ENCODE measurements at places on chromosomes 11 and 22.

DNA sequence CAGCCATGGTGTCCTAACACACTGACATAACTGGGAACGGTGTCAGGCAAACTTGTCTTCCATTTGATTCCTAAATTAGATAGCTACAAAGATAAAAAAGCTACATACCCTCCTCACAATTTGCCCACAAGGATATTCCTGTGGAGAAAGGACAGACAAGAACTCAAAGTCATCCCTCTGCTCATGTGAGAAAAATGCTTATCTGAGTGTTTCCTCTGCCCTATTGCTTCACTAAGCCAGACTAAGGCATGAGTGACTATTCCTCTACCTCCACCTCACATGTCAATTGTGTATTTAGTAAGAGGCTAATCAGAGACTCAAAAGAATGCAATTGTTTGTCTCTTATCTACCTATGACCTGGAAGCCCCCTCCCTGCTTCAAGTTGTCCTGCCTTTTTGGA is 247.7 kb downstream of the DDX10 start:
- no peak for DNase-seq

DNA sequence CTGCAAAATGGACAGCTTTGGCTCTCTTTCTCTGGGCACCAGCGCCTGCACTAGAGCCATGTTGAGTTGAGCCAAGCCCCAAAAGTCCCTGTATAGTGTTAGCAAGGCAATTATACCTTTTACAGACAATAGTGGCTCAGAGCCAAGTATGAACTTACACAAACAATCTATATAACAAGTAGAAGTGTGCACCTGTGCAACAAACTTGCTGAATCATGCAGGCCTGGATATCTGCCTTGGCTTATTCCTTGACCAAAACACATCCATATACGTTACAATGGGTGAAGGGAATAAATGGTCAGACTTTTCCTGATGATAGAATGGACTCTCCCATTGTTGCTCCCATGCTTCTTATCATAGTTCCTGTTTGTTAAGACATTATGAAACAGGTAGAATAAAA is 3.8 kb upstream of the OR52I2 start:
- DNase-seq, result no peak

- DNase-seq, result peak; percentile 17
Observed at GRCh38 chr11:14499178-14499559, 442 bp downstream of the COPB1 start.

GRCh38 chr22:34973926-34974325 is 92.0 kb upstream of the ISX start:
- no peak for DNase-seq

DNA sequence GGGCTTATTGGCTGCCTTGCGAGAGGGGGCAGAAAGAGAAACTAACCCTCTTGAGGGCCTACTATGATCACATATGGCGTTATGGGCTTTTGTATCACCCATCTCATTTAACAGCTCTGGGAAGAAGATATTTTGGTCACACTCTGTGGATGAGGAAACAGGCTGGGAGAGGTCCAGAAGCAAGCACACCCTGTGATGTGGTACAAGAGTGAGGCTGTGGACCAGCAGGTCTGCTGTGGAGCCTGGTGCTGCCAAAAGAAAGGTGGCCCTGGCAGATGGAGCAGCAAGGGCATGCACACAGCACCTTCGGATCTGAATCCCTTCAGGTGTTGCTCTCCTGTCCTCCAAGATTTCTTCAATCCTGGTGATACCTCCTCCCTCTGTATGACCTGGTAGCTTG is 64.1 kb downstream of the KCNC1 start:
- DNase-seq, result no peak

GRCh38 chr11:69636512-69637197 is 4.3 kb upstream of the CCND1 start:
- DNase-seq, result no peak

DNA sequence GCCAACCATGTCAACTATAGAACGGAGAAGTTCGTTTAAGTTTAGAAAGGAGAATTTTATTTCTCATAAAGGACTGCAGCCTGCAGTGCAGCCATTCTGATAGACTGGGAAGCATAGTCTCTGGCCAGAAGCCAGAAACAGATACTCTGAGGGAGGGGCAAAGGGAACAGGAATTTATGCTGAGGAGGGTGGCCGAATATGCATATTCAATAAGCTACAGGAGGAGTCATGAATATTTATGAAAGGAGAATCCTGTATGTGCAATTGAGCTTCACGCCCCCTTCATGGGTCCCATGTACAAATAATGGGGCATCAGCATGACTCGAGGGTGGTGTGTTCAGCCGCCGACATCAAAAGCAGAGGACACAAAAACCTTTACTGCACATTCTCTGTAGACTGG is 199.9 kb downstream of the CWF19L2 start:
- no peak for DNase-seq

- DNase-seq, result peak; percentile 97
Observed at GRCh38 chr22:40177738-40178416, at the start of gene TNRC6B. Gene TNRC6B (plus strand): TSS chr22:40177925. CDS start chr22:40178136, 211 bp downstream.

GRCh38 chr11:73017024-73017751 is 124.9 kb downstream of the FCHSD2 start:
- DNase-seq, result no peak

DNA sequence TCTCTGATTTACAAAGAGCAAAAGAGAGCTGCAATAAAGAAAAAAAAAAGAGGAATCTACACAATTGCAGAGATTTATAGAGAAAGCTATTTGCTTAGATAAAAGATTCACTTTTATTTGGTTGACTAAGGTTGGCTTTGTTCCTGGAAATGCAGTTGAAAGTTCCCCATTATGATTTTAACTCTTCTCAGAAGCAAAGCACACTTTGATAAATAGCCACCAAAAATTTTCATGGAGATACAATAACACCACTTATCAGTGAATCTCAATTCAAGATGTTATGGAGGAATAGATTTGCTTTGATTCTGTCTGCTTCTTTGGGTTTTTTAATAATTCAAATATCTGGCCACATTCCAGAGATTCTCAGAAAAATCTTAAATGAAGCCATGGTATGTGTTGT is 88.5 kb upstream of the ANO3 start:
- no peak for DNase-seq

GRCh38 chr11:105612771-105613170 is 2.9 kb downstream of the GRIA4 start:
- no peak for DNase-seq

- no peak for DNase-seq
Observed at GRCh38 chr11:111456859-111457730, 55.1 kb downstream of the BTG4 start.

- no peak for DNase-seq
Observed at GRCh38 chr11:69483691-69484426, 2.4 kb downstream of the LINC01488 start.

DNA sequence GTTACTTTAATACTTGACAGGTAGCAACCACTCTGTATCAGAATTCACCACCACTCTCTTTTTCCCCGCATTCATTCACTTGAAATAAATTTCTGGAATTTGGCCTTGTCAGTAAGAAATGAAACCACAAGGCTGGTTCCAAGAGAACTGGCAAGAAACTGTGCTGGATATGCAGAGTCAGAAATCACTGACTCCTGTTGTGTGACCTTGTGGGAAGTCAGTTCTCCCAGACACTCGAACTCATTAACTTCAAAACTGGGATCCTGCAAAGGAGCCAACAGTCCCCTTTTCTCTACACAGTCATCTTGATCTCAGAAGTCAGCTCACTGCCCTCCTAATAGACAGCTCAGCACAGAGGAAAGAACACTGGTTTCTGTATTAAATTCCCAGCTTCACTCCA is 142.7 kb downstream of the LRRC4C start:
- DNase-seq, result no peak

- DNase-seq, result no peak
Observed at GRCh38 chr22:37139762-37140161, 10.0 kb downstream of the IL2RB start.

GRCh38 chr22:31497148-31497938 is 1.0 kb downstream of the SFI1 start:
- DNase-seq, result peak; percentile 70

DNA sequence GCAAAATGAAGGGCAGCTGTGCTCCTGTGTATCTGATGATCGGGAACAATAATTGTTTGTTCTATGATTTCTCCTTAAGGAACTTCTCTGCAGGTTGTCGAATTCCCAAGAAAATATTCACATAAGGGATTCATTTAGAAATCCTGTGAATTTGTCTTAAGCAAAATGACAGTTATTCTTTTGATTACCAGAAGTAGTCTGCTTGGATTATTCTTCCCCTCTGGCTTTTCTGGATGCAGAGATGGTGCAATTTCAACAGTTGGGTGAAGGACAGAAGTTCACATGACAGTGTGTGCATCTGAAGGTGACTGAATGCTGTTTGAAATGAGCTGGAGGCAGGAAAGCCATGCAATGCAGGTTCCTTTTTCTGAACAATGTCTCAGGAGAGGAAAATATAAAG is 137.2 kb upstream of the MTMR2 start:
- DNase-seq, result no peak

DNA sequence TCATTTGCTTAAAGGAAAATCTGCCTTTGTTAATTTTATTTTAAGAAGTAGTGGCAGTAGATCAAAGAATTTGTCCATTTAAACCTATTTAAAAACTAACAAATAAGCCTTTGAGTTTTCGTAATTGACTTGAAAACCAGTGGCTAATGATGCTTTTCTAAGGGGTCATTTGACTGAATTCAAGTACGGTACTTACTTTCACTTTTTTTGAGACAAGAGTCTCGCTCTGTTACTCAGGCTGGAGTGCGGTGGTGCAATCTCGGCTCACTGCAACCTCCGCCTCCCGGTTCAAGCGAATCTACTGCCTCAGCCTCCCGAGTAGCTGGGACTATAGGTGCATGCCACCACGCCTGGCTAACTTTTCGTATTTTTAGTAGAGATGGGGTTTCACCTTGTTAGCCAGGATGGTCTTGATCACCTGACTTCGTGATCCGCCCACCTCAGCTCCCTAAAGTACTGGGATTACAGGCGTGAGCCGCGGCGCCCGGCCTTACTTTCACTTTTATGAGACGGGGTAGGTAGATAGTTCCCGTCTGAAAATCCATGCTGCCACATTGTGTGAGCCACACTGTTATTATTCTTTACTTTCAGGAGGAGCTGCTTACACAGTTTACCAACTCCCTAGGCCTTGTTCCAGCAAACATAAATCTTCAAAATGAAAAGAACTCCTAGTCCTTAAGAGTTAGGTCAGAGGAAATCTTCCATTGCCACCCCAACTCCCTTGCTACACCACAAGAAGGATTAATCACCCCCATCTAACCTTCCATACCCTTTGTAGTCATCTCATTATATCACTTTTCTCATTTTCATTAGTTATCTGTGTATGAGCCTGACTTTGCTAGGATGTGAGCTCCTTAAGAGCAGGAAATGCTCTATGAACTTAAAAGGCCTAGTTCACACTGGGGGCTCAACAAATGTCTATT is 926.6 kb upstream of the CCDC90B start:
- no peak for DNase-seq

DNA sequence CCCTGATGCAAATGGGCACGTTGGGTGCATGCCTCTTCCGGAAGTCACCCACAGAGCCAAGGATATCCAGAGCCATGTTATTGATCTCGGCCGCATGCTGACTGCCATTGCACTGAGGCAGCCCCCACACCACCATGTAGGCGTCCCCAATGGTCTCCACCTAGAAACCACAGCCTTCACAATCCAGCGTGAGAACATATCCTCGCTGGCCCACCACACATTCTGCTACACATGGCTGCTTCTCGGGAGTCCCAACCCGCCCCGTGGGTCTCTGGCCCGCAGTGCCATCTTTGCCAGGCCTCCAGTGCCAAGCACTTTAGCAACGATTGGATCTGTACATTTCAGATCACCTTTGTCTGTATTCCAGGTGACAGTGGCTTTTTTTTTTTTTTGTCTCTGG is 26.2 kb upstream of the LRRC32 start:
- DNase-seq, result no peak

GRCh38 chr11:2521081-2521732 is 76.4 kb downstream of the KCNQ1 start:
- DNase-seq, result no peak

DNA sequence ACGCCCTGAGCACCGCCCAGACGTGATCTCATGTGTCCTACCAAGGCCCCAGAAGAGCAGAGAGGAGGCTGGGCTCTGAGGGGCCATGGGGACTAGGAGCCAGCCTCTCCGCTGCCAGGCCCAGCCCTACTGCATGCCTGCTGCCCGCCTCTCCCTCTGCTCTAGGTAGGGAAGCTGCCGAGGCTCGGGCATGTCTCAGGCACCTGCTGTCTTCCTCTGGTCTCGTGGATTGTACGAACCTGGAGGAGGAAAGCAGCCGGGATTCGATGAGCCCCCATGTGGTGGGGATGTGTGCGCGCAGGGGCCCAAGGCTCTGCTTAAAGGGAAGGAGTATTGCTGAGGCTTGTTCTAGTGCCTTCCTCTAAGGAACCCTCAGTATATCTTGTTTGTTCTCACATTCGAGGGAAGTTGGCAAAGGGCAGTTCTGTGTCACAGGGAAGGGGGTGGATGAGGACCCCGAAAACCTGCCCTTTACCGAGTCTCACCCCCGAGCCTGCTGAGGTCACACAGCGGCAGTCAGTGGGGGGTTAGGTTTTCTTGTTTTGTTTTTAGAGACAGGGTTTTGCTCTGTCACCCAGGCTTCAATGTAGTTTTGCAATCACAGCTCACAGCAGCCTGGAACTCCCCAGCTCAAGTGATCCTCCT is 21.2 kb downstream of the DAGLA start:
- no peak for DNase-seq

- DNase-seq, result no peak
Observed at GRCh38 chr22:29517215-29517908, 36.2 kb downstream of the THOC5 start.

DNA sequence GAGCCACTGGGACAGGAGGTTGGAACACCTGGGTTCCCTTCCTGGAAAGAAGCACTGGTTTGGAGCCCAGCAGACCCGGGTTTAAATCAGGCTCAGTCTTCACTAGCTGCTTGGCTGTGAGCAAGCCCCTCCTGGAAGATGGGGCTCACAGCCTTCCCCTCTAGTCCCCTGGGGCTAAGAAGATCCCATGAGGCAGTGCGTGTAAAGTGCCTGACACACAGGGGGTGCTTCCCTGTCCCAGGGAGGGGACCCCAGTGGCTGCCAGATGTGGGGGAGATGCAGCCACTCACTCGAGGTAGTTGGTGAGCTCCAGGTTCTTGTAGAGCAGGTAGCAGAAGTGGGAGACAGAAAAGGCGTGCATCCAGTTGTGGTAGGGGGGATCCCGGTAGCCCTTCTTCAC is 93.2 kb downstream of the PDE2A start:
- DNase-seq, result no peak

DNA sequence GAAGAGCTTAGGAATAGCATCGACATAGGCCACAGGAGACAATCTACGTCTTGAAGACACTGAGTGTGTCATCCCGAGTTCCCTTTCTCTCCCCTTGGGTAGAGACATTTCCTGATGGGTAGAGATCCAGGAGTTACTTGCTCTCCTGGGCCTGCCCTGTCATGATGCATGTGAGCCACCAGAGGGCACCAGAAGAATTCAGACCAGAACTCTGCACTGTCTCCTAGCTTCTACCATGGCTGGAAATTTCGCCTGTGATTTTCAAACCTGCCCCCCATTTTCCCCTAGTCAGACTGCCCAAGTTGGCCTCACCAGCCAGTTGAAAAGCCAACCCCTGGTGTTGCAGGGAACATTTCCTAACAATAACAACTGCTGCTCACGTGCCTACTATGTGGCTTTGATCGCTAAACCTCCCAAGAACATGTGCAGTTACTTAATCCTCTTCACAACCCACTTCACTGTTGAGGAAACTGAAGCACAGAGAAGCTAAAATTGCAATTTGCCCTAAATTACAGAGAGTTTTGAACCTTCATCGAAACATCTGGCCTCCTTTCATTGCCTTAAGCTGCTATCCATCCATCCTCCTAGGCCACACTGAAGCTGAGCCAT is 47.2 kb downstream of the C11orf58 start:
- DNase-seq, result peak; percentile 66
